ENCODE measurements at places on chromosomes 16 and 17.

GRCh38 chr16:49515016-49515565, 141.5 kb downstream of the C16orf78 start:
- no peak for DNase-seq

DNA sequence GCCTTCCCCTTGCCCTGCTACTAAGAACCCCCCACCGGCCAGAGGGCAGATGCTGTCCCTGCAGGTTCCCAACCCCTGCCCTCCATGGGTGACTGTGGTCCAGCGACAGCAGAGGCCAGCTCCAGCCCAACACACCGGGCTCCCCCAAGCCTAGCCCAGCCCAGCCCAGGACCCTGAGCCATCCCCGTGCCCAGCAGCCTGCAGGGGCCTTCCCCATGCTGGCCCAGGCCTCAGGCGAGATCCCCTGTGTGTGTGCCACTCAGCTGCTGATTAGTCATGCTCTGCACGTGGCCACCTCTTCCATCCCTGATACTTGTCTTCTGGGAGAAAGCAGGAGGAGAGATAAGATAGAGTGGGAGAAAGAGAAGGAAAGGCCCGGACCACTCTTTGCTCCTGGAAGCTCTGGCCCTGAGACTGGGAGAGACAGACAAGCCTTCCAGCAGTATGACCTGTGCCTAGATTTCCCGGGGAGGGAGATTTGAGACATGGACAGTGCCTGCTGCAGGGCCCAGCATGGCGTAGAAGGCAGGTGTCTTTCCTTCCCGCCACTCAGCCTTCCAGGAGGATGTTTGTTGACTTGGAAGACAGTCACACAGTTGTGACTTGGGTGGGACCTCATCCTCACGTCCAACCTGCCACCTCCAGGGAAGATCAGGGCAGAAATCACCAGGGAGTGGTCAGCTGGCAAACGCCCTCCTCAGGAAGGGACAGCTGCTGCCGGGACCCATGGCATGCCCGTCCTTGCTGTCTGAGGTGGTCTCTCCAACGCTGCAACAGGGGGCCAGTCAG, 41.3 kb upstream of the RASD1 start:
- no peak for DNase-seq

- DNase-seq = no peak
These were observed 204.9 kb downstream of the LGALS9B start for GRCh38 chr17:20262226-20263114.

DNA sequence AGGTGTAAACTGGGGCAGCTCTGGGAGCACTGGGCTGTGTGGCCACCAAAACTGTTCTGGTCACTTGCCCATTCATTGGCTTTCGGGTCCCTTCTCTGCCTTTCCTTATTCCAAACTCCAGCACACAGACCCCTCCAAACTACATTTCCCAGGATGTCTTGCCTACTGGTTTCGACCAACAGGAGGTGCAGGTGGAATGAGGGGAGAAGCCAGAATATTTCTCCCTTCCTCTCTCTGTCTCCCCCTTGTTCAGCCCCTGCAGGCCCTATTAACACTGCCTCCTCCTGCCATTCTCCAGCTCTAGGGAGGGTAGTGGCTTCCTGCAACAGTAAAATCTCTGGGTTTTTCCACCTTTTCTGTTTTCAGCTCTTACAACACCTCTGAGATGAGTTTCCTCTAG, 13.2 kb upstream of the NAGPA start:
- DNase-seq = no peak

- DNase-seq = no peak
These were observed 21.2 kb downstream of the DHODH start for GRCh38 chr16:72029567-72030271.

DNA sequence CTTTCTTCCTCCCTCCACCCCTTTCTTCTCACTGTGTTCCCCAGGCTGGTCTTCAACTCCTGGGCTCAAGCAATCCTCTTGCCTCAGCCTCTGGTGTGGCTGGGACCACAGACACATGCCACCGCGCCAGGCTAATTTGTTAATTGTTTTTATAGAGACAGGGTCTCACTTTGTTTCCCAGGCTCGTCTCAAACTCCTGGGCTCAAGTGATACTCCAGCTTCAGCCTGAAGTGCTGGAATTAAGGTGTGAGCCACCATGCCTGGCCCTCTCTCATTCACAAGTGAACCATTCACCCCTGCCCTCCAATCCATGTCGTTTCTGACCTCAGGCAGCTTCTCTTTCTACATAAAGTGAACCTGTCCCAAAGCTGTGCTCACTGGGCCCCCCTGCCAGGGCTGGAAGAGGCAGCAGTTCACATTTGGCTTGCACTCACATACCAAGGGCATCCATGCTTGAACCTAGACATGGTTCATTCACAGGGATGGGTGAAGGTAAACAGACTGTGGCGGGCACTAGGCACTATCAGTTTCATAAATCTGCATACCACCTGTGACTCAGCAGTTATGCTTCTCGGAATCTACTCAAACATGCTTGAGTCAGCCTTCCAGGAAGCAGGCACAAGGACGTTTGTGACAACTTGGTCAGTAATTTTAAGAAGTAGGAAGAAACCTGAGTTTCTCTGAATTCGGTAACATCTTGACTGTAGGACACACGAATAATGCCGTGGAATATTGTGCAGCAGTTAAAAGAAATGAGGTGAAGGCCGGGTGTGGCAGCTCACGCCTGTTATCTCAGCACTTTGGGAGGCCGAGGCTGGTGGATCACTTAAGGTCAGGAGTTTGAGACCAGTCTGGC, 6.0 kb upstream of the RNF213 start:
- no peak for DNase-seq

- DNase-seq = no peak
These were observed 212.6 kb downstream of the GRIN2A start for GRCh38 chr16:9969580-9969979.

DNA sequence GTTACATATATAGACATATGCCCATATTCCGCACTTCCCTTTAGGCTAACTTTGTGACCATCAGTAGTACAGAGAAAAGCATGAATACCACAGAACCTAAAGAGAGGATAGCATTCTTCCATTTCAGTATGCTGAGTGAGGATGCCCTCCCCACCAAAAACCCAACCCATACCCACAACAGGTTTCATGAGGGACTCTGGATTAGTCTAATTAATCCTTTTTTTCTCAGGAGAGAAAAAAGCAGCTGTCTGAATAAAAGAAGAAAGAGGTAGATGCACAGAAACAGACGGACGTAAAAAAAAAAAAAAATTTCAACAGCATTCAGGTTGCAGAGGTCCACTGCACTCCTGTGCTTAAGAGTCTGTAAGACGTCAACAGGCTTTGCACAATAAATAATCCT, 6.7 kb downstream of the MMD start:
- no peak for DNase-seq

- DNase-seq = no peak
These were observed 7.3 kb upstream of the TSPOAP1 start for GRCh38 chr17:58335779-58336455.
